ENCODE measurements at places on chromosomes 7 and 10.

DNA sequence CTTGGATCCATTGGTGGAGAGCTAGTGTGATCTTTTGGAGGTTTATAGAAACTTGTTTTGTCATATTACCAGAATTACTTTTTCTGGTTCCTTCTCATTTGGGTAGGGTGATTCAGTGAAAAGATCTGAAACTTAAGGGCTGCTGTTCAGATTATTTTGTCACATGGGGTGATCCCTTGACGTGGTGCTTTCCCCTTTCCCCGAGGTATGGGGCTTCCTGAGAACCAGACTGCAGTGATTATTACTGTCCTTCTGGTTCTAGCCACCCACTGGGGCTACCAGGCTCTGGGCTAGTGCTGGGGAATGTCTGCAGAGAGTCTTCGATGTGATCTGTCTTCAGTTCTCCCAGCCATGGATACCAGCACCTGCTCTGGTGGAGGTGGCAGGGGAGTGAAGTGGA lies 1030.0 kb downstream of the GRM8 start:
- no peak for DNase-seq

- no peak for DNase-seq
Observed at GRCh38 chr10:133278577-133279265, 2.1 kb upstream of the ADAM8 start.

DNA sequence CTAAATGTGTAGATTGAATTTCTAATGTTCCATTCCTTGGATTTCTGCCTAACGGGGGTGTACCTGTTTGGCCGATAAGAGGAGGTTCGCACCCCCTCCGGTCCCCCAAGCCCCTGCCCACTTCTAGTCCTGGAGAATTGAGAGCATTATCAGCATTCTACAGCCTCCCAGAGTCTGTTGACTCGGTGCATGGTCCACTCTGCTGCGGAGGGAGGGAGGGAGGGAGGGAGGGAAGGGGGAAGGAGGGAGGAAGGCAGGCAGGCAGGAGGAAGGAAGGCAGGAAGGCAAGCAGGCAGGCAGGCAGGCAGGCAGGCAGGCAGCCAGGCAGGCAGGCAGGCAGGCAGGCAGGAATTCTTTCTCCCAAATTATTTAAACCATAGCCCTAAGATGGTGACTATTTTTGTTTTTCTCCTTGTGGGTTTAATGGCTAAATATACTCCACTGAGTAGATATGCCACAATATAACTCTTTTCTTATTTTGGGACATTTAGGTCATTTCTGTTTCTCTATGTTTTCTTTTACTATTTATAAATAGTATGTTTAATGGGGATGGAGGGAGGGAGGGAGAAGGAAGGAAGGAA lies 69.5 kb upstream of the CHST15 start:
- DNase-seq, result no peak

- DNase-seq, result no peak
Observed at GRCh38 chr7:876972-877311, 588 bp downstream of the GET4 start.

DNA sequence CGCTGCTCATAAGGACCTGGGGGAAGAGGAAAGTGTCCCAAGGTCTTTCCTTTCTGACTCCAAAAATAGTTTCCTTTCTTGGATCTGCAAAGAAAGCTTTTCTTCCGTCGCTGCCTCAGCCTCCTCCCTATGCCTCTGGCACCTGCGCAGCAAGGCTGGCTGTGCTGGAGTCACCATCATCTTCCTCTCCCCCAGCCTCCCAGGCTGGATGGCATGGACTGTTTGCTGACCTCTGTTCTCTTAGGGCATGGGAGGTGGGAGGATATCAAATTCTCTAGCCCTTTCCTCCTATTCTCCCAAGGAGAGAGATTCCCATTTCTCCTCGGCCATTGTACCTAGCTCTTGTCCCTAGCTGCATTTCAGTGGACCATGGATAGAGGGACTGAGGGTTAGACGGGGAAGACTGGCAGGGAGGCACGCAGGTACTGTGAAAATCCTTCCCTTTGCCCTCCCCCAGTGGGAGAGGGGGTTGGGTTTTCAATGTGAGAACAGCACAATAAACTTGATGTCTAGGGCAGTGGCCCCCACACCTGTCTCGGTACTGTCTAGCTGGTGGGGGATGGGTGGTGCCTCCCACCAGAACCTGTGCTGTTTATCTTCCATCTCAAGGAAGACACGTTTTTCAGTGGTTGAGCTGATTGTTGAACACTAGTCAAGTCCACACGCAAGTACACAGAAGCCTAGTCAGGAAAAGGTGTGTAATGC lies 2.6 kb downstream of the PPP1R35 start:
- DNase-seq, result no peak

DNA sequence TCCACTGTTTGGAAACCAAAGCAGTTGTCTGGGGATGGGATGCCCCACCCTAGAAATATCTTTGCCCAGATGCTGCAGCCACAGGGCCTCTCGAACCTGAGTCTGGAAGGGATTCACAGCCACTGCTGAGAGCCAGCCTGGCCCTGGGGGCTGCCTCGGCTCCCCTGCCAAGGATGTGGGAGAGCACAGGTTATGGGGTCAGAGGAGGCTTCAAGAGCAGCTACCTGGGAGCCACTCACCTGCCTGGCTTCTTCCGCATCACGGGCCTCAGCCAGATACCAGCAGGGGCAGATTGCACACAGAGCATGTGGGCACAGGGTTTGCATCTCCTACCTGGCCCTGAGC lies 5.4 kb upstream of the PWWP2B start:
- DNase-seq, result no peak

DNA sequence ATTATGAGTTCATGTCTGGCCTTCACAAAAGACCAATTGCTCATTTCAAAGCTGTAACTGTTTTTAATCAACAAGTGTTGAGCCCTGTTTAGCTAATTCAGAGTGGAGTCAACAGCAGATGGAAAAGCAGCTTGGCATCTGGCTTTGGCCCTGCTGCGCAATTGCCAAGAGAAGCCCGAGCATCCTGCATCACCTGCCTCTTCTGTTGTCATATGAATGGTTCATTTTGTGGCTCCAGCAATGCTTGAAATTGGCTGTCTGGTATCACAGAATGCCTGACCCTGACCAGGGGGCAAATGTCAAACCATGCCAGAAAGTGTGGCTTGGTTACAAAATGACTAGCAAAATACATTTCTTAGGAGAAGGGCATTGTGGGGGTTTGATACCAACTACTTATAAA lies 296.5 kb upstream of the PHF14 start:
- DNase-seq, result no peak

- DNase-seq, result no peak
Observed at GRCh38 chr7:16235147-16236114, 185.9 kb downstream of the CRPPA start.

DNA sequence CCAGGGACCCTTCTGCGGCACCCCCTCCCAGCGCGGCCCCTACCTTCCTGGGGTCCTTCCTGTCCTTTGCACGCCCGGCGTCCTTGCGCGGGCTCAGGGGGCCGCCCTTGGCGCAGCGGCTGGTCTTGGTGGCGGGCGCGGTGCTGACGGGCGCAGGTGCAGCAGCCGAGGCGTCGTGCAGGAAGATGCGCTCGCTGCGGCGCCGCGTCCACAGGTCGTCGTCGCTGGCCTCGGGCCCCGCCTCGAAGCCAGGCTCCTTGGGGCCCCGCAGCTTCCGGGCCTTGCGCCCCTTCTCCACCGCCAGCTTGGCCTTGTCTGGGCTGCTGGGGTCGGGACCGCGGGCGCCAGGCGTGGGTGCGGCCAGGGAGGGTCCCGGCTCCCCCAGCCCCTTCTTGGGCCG lies 49.8 kb downstream of the SLC29A4 start:
- no peak for DNase-seq

- no peak for DNase-seq
Observed at GRCh38 chr10:27153845-27154193, 365 bp downstream of the YME1L1 start.

- DNase-seq, result no peak
Observed at GRCh38 chr10:59108886-59109288, 67.6 kb upstream of the PHYHIPL start.

GRCh38 chr7:50095634-50096033 lies 2.6 kb upstream of the ZPBP start:
- DNase-seq, result no peak

- DNase-seq, result no peak
Observed at GRCh38 chr7:108603656-108604306, 34.1 kb downstream of the DNAJB9 start.

GRCh38 chr7:40884241-40884640 lies 749.4 kb downstream of the SUGCT start:
- DNase-seq, result no peak

DNA sequence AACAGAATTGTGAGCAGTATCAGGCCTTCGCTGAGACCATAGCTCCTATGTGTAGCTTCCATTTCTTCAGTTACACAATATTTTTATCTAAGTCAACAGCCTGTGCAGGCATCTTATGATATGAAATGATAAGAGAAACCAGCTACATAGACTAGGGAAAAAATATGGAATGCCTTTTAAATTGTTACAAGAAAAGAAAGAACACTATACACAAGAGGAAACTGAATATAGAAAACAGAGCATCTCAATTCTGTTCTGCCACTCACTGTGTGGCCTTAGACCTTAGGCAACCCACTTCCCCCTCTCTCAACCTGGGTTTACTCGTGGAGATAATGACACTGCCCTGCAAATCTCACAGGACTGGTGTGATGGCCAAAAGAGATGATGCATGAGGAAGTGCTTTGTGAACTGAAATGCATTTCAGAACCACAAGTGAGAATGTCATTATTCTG lies 132.9 kb downstream of the LRRN3 start:
- DNase-seq, result no peak

GRCh38 chr7:158957510-158957906 lies 101.2 kb downstream of the DYNC2I1 start:
- no peak for DNase-seq

- DNase-seq, result no peak
Observed at GRCh38 chr7:38481401-38481800, 149.8 kb downstream of the AMPH start.

- DNase-seq, result no peak
Observed at GRCh38 chr7:142298627-142299026, 40.8 kb upstream of the PRSS58 start.

- DNase-seq, result no peak
Observed at GRCh38 chr7:142901426-142902259, 16.1 kb upstream of the TRPV6 start.
